ENCODE measurements at places on chromosomes 1 and 21.
A peak's percentile ranks its signal among the peaks of the same experiment; 100 is the strongest.

- no peak overlapping the region for H3K27ac ChIP-seq
- no peak overlapping the region for H3K4me3 ChIP-seq
- peaks cover 1% of the 10 kb centered on the region for H3K4me1 ChIP-seq
- no peak for DNase-seq
- peaks cover 7% of the 10 kb centered on the region for H3K36me3 ChIP-seq
These were observed 28.9 kb downstream of the LYPLAL1 start for GRCh38 chr1:219202567-219202966.

GRCh38 chr1:153921803-153922075 is 1.0 kb downstream of the GATAD2B start:
- H3K27me3 ChIP-seq: no peaks in the 10 kb centered on the region
- no peak for DNase-seq
- H3K4me1 ChIP-seq: peaks cover 26% of the 10 kb centered on the region
- H3K27ac ChIP-seq: peak overlapping the region; percentile 99

GRCh38 chr1:8082945-8083344 is 56.8 kb upstream of the ERRFI1 start:
- H3K4me3 ChIP-seq: no peak overlapping the region
- DNase-seq: no peak
- H3K4me1 ChIP-seq: peaks cover 4% of the 10 kb centered on the region
- no peak overlapping the region for H3K27ac ChIP-seq
- peaks cover 59% of the 10 kb centered on the region for H3K27me3 ChIP-seq

GRCh38 chr1:218953386-218953785 is 220.3 kb upstream of the LYPLAL1 start:
- DNase-seq: no peak
- no peaks in the 10 kb centered on the region for H3K27me3 ChIP-seq
- no peak overlapping the region for H3K27ac ChIP-seq
- H3K4me1 ChIP-seq: no peaks in the 10 kb centered on the region
- H3K4me3 ChIP-seq: no peak overlapping the region

GRCh38 chr1:85220756-85221201 is 20.0 kb upstream of the SYDE2 start:
- H3K4me3 ChIP-seq: no peak overlapping the region
- H3K27ac ChIP-seq: no peak overlapping the region
- no peaks in the 10 kb centered on the region for H3K4me1 ChIP-seq

DNA sequence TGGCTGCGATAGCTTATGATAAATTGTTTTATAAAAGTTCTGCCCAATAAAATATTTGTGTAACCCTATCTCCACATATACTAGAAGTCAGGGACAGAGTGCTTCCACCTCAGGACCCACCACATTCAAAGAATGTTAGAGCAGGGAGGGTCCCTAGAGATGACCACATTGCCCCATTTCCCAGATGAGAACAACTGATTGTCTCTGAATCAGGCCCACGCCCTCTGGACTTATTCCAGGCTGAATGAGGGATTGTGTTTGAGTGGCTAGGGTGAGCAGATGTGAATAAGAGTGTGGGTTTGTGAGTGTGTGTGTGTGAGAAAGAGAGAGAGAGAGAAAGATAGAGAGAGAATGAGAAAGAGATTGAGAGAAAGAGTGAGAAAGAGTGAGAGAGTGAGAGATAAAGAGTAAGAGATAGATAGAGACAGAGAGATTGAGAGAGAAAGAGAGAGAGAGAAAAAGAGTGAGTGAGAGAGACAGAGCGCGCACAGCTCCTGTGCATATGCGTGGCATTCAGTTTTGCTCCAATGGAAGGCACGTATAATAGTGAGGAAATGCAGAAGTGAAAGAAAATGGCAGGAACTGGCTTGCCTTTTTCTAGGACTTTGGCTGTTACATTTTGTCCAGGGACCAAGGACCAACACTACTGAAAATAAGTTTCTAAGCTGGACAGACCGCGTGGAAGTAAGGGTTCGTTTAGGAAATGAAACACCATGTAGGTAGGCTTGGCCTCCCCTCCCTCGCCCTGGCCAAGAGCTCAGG is 94.1 kb downstream of the ABCA4 start:
- H3K4me3 ChIP-seq: no peak overlapping the region
- H3K4me1 ChIP-seq: peaks cover 3% of the 10 kb centered on the region
- DNase-seq: no peak
- H3K27ac ChIP-seq: no peak overlapping the region
